ENCODE measurements at places on chromosomes 16 and 17.

- DNase-seq = peak; percentile 34
Measured at GRCh38 chr17:50949989-50950877, 84.1 kb upstream of the TOB1 start.

- no peak for DNase-seq
Measured at GRCh38 chr17:76683011-76683755, 27.6 kb downstream of the MXRA7 start.

DNA sequence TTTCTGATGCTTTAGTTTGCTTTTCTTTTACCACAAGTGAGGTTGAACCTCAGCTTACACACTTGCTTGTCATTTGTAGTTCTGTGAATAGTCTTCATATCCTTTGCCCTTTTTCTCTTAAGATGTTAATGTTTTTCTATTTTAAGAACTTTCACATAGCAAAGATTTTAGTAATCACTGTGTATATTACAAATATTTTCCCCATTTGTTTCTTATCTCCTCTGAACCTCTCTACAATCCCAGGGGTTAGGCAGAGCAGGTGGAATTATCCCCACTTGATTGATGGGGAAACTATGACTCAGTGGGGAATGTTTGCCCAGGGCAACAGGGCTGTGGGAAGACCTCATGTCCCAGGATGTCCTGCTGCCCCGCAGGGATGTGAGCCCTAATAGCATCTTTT is 11.7 kb upstream of the MYH3 start:
- DNase-seq = no peak

DNA sequence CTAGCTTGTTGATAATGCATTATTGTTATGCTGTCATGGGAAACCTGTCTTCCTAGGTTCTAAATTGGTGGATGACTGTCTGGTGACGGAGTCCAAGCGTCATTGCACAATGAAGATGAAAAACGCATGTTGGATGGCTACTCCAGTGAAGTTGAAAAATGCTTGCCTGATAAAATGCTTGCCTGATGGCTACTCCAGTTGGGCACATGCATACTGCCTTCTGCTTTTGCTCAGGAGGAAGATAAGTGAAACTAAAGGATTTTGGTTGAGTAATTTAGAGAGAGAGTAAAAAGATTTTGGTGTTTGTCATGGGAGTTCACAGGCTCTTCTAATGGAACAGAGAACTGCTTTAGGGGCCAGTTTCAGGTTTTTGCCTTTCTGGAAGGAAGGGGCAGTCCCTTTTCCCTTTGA is 118.6 kb downstream of the PRKCA start:
- no peak for DNase-seq

DNA sequence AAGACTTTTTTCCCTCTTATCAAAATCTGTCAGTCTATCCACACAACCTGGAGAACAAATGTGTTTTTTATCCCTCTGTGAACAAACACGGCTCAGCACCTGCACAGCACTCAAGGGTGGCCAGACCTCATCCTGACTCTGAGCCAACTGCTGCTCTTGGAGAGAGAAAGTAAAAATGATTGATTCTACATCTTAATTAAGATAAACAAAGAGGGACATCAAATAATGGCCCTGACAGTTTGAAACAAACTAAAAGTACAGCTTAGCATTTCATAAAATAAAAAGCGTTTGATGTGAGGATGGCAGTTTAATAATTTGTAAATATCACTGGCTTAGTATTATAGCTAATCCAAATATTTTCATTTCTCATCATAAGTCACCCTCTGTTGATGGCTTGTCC is 106.2 kb downstream of the SNX11 start:
- DNase-seq = no peak

GRCh38 chr17:38871247-38872015 is 1.6 kb downstream of the LASP1 start:
- DNase-seq = peak; percentile 65

DNA sequence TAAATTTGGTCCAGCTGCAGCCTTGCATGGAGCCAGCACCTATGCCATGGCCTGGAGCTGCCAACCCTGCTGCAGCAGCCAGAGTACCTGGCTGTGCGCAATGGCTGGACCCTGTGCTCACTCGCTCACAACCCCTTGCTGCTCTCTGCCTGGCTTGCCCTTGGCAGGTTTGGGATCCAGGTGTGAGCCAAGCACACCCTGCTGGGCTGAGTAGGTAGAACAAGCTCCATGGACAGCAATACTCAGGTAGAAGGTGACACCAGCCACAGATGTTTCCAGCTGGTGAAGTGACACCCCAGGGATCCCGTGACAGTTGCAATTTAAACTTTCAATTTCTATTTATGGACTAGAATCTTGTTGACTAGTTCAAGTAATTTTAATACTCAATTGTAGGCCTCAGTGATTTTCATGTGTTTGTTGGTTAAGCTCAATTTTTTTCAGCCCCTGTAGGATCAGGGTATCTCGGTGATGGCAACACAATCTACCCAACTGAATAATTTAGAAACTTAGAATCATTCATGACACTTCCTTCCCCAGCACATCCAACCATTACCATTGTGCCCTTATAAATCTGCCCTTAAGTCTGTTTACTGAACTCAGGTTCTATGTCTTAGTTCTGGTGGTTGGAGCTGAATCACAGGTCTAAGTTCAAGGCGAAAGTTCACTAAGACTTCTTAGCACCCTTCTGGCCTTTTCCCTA is 480.0 kb downstream of the PMP22 start:
- peak; percentile 23 for DNase-seq

DNA sequence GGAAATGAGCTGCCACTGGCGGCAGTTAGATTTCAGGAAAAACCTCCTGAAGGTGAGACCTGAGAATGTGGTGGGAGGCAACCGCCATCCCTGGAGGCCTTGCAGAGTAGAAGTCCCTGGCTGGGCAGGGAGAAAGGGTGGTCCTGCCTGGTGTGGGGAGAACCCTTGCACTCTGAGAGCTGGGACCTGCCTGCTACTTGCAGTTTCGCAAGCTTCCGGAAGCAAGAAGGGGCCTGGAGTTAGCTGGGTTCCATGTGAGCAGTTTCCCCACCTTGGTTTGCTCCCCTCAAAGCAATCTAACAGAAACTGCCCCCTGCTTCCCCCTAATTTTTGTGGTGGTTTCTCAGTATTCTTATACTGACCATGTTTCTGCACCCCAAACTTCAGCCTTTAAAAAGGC is 6.5 kb downstream of the ZNF629 start:
- no peak for DNase-seq

GRCh38 chr17:59105852-59106462 is 723 bp downstream of the TRIM37 start:
- DNase-seq = peak; percentile 77

GRCh38 chr16:89484041-89484501 is 6.3 kb downstream of the ANKRD11 start:
- no peak for DNase-seq

GRCh38 chr17:55480631-55481315 is 30.5 kb downstream of the SMIM36 start:
- no peak for DNase-seq

DNA sequence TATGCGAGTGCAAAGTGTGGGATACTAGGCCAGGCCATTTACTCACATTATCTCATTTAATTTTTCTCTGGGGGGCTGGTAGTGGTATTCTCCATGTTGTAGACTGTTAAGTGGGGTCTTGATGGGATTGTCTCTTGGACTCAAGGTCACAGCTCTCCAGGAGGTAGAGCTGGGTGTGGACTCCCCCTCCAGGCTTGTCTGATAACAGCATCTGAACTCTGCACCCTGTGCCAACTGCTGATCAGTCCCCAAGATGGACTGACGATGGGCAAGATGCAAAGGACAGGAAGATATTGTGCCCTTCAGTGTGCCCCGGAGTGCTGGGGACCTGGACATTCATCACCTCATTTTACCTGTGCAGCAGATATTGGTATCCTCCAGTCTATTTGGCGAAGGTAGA is 147.8 kb downstream of the MSI2 start:
- DNase-seq = no peak

GRCh38 chr17:68292689-68293040 is 1.4 kb downstream of the ARSG start:
- DNase-seq = no peak

- DNase-seq = no peak
Measured at GRCh38 chr17:63514974-63515373, 8.2 kb upstream of the KCNH6 start.

GRCh38 chr17:65055280-65055707 is 1.2 kb downstream of the GNA13 start:
- DNase-seq = no peak
